ENCODE measurements at places on chromosomes 12 and 14.

DNA sequence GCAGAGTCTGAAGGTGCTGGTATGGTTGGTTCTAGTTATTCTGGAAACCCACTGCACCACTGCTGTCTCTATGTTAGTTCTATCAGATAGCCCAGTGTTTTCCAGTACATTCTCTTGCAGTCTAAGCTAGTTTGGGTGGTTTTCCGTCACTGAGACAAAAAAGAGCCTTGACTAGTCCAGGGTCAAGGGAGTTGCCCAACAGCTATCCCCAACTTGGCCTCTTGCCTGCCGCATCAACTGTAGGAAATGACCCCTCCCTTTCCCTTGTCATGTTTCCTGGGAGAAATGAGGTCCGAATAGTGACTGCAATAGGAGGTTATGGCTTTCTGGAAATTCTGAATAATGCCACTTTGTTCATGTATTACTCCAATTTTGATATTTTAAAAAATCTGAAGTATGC is 160.4 kb downstream of the EFCAB11 start:
- no peak overlapping the region for H3K27ac ChIP-seq
- H3K36me3 ChIP-seq: peaks cover 7% of the 10 kb centered on the region
- DNase-seq: no peak

DNA sequence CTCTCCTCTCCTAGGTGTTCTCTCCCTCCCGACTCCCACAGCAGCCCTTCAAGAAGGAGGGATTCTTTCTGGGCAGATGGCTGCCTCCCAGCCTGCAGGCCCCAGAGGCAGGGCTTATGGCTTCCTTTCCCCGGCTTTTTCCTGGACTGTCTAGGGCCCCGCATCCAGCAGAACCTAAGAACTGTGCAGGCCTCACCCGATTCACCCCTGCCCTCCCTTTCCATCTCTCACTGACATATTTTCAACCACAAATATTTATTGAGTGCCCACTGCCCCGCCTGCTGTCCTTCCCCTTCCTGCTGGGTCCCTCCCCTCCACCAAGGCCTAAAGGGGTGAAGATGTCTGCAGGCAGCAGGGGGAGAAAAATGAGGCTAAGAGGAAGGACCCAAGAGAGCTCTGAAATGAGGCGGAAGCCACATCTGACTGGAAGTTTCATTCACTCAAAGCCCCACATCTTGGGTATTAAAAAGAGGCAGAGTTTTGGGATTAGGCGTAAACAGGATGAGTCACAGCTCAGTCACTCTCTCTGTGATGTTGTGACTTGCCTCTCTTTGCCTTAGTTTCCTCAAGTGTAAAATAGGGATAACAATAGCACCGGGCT is 2.9 kb downstream of the SCNN1A start:
- no peak for DNase-seq
- peaks cover 6% of the 10 kb centered on the region for H3K4me1 ChIP-seq
- no peaks in the 10 kb centered on the region for H3K36me3 ChIP-seq
- H3K4me3 ChIP-seq: no peak overlapping the region
- peaks cover 31% of the 10 kb centered on the region for H3K27me3 ChIP-seq
- no peak overlapping the region for H3K27ac ChIP-seq

GRCh38 chr14:21109377-21110138 is 8.7 kb downstream of the TMEM253 start:
- no peak overlapping the region for H3K27ac ChIP-seq
- peaks cover 5% of the 10 kb centered on the region for H3K4me1 ChIP-seq
- no peak overlapping the region for H3K4me3 ChIP-seq
- no peaks in the 10 kb centered on the region for H3K36me3 ChIP-seq

DNA sequence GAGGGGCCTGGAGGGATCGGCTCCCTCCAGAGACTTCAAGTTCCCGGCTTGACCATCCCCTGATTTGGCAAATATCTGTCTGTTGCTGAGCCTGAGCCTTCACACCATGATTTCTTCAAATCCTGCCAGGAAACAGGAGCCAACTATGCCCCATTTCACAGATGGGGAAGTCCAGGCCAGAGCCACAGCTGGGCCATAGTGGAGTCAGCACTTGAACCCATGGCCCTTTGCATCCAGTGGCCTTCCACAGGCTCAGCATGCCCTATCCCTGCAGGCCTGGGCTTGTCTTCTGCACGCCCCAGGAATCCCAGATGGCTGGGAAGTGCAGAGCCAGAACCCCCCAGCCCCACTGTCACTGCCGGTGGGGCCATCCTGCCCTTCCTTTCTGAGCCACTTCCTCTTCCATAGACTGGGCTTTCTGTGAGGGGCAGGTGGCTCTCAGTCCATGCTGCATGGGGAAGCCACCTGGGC is 44.9 kb downstream of the CYP46A1 start:
- H3K27ac ChIP-seq: no peak overlapping the region
- peaks cover 2% of the 10 kb centered on the region for H3K4me1 ChIP-seq
- peaks cover 31% of the 10 kb centered on the region for H3K27me3 ChIP-seq

DNA sequence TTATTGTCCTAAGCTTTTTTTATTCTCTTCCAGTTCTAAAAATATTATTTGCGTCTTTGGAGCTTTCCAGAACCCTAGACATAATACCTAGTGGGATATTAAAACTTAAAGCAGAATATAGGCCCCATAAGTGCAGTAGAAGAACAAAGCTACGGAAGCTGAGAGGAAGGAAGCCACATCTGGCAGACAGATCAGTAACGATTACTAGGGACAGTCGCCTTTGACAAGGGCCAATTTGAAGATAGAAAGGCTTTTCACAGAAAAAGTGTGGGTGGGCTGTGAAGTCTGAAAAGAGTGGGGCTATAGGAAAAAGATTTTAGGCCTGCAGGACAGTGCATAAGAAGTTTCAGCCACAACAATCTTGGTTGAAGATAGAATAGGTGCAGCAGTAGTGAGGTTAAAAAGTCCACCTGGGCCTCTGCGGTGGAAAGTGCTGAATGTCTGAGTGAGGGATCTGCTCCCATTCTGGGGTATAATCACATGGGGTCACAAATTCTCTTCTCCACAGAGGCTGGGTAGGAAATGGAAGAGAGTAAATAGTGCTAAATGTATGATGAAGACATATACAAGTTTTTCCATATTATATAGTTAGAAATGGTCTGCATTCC is 114.5 kb downstream of the CMAS start:
- H3K27me3 ChIP-seq: no peaks in the 10 kb centered on the region
- H3K4me1 ChIP-seq: peaks cover 12% of the 10 kb centered on the region
- no peak overlapping the region for H3K4me3 ChIP-seq
- no peak for DNase-seq
- peak overlapping the region; percentile 6 for H3K27ac ChIP-seq
- no peaks in the 10 kb centered on the region for H3K36me3 ChIP-seq

DNA sequence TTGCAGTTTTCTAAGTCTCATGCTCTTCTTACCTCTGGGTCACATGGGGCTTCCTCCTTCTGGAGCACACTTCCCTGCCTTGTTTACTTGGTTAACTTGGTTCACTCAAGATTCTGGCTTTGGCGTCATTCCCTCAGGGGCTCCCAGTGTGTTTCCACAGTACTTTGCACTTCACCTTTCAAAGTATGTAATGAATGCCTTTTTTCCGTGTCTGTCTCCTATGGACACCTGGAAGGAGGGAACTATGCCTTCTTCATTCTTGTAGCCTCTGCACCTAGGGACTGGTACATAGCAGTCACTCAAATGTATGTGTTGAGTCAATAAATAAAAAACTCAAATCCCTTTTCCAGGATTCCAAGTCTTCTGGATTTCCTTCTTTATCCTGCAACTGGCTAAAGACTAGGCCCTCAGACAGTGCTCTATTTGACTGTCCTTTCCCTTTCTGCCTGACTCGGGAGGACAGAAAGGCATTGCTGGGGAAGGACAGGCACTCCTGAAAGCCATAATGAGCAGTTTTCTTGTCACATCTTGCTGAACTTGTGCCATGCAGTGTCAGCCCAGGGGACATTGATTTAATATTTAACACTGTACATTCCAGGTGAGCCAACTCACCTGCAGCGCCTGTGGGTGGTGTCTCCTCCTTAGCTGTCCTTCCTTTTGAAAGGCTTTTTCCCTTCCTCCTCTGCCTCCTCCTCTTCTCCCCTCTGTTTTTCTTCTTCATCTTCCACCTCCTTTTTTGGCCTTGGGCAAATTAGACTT is 12.8 kb downstream of the MYRFL start:
- no peak for DNase-seq
- no peaks in the 10 kb centered on the region for H3K4me1 ChIP-seq
- H3K36me3 ChIP-seq: no peaks in the 10 kb centered on the region
- H3K4me3 ChIP-seq: no peak overlapping the region
- H3K27me3 ChIP-seq: peaks cover 4% of the 10 kb centered on the region

- no peak overlapping the region for H3K27ac ChIP-seq
- no peaks in the 10 kb centered on the region for H3K4me1 ChIP-seq
- H3K4me3 ChIP-seq: no peak overlapping the region
- no peak for DNase-seq
- H3K27me3 ChIP-seq: peaks cover 13% of the 10 kb centered on the region
These were observed 53.7 kb downstream of the CCNK start for GRCh38 chr14:99534863-99535262.

DNA sequence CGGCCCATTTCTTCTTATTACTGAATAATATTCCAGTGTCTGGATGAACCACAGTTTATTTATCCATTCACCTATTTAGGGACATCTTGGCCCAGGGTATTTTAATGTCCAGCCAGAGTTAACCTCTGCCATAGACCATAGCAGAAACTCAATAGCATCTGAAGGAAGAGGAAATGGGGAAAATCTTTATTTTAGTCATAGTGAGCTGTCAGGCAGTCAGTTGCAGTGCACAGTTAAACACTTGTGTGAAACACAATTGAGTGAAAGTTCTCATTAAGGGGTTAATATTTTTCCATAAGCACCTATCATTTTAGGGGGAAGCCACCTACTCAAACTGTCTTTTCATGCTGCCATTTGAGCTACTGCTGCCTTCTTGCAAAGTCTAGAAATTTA is 197.3 kb upstream of the PPFIA2 start:
- H3K4me1 ChIP-seq: no peaks in the 10 kb centered on the region
- H3K36me3 ChIP-seq: no peaks in the 10 kb centered on the region
- no peaks in the 10 kb centered on the region for H3K27me3 ChIP-seq
- H3K27ac ChIP-seq: no peak overlapping the region

DNA sequence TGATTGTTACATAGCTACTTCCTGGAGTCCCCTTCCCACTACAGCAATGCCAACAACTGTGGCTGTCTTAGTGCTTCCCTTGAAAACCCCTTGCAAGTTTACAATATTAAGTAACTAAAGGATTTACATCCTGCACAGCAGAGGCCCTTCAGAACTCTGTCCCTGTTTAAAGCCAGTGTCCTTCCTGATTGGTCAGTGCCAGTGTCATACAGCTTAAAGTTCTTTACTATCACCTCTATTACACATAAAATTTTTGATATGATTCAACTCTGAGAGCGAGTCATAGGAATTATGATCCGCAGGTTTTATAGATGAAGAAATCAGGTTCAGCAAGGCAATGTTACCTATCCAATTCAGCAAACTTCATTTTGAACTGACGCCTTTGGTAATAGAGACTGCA is 91.4 kb upstream of the ALX1 start:
- no peak overlapping the region for H3K4me3 ChIP-seq
- no peaks in the 10 kb centered on the region for H3K4me1 ChIP-seq
- H3K36me3 ChIP-seq: no peaks in the 10 kb centered on the region
- DNase-seq: no peak

GRCh38 chr12:124852329-124852831 is 11.3 kb downstream of the SCARB1 start:
- H3K27me3 ChIP-seq: no peaks in the 10 kb centered on the region
- no peak for DNase-seq
- H3K4me3 ChIP-seq: no peak overlapping the region
- H3K4me1 ChIP-seq: peaks cover 20% of the 10 kb centered on the region

- no peak overlapping the region for H3K27ac ChIP-seq
- no peak overlapping the region for H3K4me3 ChIP-seq
- no peaks in the 10 kb centered on the region for H3K27me3 ChIP-seq
- peaks cover 3% of the 10 kb centered on the region for H3K4me1 ChIP-seq
- DNase-seq: no peak
- peaks cover 23% of the 10 kb centered on the region for H3K36me3 ChIP-seq
These were observed 8.4 kb upstream of the EP400 start for GRCh38 chr12:131941116-131941986.

DNA sequence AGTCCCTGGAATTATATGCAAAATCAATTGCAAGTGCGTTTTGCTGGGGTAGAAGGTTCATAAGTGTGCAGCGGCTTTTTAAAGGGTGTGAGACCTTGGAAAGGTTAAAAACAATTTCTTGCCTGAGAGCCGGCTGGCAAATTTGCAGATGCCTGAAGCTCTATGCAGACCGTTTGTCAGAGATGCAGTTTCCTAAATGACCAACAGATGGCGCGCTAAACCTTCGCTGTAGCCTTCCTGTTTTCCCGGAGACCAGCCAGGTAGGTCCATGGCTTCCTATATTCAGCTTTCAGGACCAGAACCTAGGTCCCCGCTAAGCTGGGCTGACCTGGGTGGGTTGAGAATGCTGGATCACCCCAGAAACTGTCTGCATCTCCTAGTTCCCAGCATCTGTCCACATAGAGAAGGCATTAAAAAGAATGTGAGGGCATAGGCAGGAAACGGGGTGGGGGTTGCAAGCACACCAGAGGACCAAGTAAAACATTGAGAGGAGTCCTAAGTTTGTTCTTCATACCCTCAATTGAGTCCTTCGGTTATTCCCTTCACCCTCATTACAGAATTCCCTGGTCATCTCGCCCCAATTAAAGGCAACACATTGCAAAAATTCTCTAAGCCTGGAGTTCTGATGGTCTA is 5.7 kb upstream of the NOS1 start:
- no peak for DNase-seq
- no peaks in the 10 kb centered on the region for H3K4me1 ChIP-seq
- H3K36me3 ChIP-seq: peaks cover 1% of the 10 kb centered on the region

GRCh38 chr12:103814436-103814835 is 26.6 kb downstream of the NT5DC3 start:
- H3K4me1 ChIP-seq: no peaks in the 10 kb centered on the region
- no peak overlapping the region for H3K27ac ChIP-seq
- no peaks in the 10 kb centered on the region for H3K27me3 ChIP-seq
- no peak overlapping the region for H3K4me3 ChIP-seq
- H3K36me3 ChIP-seq: peaks cover 17% of the 10 kb centered on the region

DNA sequence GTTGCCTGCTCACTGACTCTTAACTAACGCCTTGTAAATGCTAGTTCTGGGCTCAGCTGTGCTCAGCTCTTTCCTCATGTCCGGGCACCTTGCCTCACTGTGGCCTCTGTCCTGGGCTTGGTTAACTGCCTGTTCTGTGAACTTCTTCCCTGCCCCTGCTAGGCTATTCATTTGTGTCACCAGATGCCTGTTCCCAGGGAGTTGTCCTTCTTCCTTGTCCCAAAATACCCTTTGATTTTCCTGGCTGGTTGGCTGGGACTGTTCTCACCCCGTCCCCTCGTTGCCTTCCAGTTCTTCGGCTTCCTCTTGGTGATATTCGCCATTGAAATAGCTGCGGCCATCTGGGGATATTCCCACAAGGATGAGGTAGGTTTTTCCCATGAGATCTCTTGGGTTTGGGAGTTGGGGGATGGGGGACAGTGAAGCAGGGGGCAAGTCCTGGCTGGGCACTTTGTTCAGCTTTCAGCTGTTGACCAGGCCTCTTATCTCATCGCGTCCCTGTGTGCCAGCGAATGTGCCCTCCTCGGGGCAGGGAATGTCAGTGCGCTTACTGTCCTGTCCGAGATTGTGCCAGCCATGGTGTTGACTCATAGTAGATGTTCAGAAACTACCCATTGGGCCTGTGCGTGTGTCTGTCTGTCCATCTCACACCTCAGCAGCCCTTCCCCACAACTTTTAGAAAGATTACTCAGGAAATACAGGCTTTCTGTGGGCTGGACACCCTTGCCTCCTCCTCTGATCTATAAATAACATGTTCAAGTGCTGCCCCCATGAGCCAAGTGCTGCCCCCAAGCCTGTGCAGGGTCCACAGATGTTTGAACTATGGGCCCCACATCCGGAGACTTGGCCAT is 33.1 kb downstream of the CD9 start:
- H3K4me3 ChIP-seq: no peak overlapping the region
- H3K36me3 ChIP-seq: peaks cover 20% of the 10 kb centered on the region
- no peak for DNase-seq
- peak overlapping the region; percentile 42 for H3K27ac ChIP-seq
- no peaks in the 10 kb centered on the region for H3K27me3 ChIP-seq

All from memory B cell (primary cell).